ENCODE measurements at places on chromosomes 16 and 17.

DNA sequence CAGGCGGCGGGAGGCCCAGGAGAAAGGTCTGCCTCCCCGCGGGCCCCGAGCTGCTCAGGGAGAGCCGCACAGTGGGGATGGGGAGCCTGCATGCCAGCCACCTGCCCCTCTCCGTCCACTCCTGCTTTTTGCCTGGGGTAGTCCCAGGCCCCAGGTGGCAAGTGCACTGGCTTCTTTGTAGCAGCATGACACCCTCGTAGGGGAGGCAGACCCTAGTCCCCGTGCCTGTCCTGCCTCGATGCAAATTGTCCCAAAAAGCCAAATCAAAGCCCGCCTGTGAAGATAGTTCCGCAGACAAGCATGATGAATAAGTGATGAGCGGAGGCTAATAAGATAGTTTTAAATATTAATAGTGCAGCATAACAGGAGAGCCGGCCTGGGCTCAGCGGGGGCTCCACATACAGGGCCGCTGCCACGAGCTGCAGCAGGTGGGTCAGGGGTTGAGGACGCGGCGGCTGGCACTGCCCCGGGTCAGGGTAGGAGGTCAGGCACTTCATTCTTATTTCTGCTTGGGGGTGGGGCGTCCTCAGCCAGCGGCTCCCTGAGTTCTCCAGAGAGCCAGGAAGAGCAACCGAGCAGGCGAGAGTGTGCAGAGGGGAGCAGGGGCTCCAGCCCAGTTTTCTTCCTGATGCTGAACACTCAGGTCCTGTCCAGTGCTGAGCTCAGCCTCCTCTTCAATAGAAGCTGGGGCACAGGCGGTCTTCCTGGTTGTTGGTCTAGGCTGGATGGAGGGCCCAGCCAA, 26.8 kb downstream of the GINS2 start:
- DNase-seq: no peak

- no peak for DNase-seq
Measured at GRCh38 chr17:48555258-48556228, 10.6 kb upstream of the HOXB2 start.

- DNase-seq: no peak
Measured at GRCh38 chr17:17525311-17525710, 29.1 kb upstream of the RASD1 start.

- DNase-seq: no peak
Measured at GRCh38 chr16:28131743-28132393, 68.4 kb upstream of the GSG1L start.

DNA sequence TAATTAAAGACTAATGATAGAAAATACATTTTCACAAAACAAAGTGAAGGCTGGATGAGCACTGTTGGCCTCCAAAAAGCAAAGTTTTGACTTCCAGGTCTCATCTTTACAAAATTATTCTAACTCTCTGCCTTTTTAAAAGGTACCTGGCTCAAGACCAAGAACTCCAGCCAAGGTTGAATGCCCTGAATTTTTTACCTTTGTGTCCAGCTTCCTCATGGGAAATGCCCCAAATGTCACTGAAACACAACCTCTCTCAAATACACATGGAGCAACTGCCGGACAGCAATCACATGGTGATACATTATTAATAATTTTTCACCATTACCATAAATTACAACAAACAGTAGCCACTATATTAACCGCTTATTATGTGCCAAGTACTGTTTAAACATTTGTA, 32.2 kb downstream of the ADAMTS18 start:
- DNase-seq: no peak

GRCh38 chr16:67199011-67199807, at the start of gene ELMO3:
Gene ELMO3, plus strand, starts transcription at chr16:67199131. Its CDS starts 196 bp downstream, at chr16:67199327.
- DNase-seq: no peak

- DNase-seq: no peak
Measured at GRCh38 chr17:17298108-17298507, 5.1 kb upstream of the NT5M start.

DNA sequence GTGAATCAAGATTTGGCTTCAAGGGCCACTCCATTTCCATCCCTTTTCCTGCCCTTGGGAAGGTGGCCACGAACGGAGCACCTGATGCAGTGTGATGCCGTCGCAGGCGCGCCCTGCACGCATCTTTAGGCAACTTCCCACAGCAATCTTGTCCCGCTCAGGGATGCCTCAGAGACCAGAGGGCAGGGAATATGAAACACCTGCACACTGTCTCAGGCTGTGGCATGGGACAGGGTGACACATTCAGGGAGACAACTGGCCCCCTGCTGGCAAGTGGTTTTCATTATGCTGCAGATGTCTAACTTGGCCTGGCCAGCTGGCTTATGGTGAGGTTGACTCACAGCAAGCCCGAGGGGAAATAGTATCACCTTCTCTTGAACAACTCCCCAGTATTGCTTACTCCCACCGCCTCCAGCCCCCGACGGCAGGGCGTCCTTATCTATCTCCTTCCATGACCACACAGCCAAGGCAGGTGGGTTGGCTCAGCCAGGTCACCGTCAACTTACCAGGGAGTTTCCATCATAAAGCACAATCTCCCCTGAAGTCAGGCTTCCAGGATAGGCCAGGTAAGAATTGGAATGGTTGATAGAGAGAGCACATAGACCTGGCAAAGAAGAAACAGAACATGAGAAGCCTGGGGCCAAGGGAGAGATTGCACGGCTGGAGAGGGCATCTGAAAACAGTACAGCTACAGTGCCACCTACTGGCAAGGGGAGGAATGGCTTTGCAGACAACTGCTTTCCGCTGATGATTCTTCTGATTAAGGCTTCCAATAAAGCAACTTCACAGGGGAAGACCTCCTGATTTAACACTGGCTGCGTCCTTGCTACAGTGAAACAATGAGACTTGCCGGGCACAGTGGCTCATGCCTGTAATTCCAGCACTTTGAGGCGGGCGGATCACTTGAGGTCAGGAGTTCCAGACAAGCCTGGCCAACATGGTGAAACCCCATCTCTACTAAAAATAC, 21.1 kb downstream of the WIPI1 start:
- peak; percentile 58 for DNase-seq

GRCh38 chr16:86285938-86286921, 224.1 kb upstream of the FOXF1 start:
- no peak for DNase-seq

DNA sequence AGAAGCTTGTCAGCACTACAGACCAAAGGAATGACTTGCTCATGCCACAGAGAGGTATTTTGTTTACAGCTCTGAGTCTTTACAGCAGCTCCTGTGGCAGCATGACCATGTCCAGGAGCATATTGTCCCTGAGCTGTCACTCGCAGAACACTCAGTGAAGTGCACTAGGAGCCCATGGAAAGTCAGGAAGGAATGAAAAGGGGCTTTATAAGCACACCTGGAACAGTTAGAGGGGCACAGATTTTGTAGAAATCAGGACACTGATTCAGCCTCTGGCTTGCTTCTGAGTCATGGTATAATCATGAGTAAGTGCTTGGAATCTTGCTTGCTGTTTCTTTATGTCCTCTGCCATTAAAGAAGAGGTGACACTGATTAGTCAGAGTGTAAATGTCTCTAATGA, 41.0 kb downstream of the TADA2A start:
- no peak for DNase-seq

DNA sequence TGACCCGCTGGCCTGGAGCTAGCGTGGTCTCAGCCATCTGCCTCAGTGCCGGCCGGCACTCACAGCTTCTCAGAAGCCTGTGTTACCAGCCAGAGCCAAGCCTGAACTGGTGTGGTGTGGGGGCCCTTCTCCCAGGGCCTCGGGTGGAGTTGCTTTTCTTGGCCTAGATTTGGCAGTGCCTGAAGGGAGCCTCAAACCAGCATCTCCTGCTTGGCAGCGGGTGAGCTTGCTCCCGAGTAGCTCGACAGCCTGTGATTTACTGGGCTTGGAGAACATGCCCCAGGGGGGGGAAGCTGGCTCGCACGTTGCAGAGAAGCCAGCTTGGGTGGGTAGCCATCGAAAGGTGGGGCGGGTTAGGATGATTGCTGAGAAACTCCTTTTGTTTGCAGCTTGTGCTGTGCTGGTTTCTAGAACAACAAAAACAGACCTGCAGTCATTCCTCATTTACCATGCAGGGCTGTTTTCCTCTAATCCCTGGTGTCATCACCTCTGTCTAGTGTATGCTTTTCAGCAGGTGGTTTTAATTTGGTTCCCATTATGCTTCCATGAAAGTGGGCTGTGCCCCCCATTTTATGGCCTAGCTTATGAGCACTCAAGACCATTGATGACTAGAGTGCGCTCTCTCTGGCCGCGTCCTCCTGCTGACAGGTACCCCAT, 42.2 kb downstream of the TBCD start:
- no peak for DNase-seq

DNA sequence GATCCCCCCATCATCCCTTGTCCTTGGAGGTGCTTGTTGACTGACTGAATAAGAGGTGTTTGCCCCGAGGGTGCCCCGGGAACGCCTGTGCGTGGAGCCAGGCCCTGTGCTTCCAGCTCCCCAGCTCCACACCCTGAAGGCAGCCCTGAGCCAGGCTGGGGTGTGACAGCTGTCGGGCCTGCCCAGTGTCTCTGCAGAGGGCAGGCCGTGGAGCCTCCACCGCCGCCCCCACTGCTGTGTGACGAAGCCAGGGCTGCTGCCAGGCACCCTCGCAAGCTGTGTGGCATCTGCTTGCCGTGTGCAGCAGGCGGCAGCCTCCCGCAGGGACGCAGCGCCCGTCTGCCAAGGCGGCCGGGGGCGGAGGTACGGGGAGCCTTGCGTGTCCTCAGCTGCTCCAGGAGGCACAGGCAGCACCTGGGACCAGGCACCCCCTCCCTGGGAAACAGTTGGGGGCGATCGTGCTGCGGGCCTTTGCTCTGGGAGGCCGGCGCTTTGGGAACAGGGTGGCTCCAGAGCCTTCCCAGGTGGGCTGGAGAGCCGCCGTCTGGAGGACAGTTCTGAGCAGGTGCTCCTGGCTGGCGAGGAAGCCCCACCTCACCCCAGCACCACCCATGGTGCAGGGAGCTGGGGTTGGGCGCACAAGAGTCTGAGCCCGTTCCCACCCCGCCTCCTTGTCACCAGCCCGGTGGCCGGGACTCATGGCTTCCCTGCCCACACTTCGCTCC, 26.6 kb downstream of the GSE1 start:
- DNase-seq: no peak

DNA sequence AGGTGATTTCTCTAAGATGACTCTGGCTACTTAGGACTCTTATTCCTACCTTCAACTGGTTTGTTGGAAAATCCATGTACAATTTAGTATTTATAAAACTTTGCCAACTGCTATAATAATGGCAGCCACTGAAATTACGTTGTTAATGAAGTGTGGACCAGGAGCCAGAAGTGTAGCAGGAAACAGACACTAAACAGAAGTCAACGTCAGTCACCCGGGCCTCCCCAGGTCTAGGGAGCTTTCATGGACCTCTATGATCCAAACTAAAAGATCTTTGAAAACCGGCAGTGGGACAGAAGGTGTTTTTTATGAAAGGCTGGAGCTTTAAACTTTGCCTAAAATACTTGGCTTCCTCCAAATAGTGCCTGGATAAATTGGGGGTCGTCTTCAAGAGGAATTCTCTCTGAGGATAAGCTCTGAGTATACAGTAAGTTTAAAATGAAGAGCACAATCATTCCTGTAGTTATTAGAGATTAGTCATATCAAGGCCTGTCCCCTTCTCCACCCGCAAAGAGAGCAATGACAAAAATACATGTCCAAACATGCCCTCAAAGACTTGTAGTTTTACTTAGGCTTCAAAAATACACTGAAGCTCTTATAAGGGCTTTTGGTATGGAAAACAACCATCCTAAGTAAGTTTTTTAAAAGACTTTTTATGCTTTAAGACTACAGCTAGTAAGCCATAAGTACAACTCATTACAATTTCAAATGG, 34.6 kb downstream of the DCUN1D3 start:
- no peak for DNase-seq

GRCh38 chr17:72065556-72065955, 55.3 kb upstream of the SOX9 start:
- DNase-seq: no peak

DNA sequence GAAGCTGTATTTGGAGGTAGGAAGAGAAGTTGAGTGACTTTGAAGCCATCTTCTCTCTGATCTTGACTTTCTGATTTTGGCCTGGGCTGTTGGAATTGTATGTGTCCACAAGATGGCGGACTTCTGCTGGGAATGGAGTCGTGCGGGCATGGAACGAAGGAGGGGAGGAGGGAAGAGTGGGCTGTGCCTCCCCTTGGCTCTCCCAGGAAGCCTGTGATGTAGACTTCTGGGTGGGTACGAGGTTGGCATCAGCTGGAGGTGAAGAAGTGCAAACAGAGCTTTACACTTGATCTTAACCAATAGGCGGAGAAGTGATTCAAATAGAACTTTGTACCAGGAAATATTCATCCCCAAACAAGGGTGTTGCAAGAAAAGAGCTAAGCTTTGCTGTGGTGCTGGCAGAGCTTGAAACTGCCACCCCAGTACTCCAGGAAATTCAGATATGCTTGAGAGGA, 7.4 kb upstream of the TMEM220 start:
- DNase-seq: no peak

DNA sequence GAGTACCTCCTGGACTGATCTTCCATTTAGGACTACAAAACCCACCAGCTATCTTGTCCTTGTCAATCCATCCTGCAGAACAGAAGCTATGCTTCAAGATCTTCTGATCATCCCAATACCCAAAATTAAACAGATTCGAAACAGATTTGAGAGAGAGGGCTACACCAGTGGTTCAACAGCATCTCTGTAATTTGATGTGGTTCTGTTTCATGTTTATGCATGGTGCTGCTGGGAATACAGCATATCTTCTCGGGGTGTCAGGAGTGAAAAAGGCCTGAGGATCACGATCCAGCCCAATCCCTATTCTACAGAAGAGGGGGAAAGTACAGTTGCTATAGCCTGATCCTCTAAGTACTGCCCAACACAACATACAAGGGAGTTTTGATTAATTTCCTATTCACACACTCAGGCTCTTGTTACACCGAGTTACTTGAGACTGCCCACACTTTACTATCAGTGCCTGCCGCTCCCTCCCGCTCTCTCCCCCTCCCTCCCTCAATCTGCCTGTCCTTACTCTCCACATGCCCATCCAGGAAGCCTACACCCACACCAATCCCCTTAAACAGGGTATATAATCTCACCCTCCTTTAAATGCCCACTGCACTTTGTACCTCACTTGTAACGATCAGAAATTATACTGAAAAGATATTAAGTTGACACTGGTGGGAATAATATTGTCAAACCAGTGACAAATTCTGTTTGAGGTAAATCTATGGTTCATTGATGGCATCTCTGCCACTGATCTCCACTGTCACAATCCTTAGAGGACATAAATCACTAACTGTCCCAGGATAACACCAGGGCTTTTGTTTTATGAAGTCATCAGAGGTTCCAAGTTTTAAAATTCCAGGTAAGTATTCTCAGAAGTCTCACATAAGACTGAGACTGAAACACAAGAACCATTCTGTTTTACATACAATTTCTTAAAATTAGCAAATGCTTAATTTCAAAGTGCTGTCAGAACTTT, 89.3 kb upstream of the PLEKHM1 start:
- DNase-seq: no peak

All from iPS DF 6.9 (cell line).